Gastrocnemius medialis (tissue), 4 donors: ENCODE measurements at places on chromosomes 5 and 9.
A peak's percentile ranks its signal among the peaks of the same experiment; 100 is the strongest.

DNA sequence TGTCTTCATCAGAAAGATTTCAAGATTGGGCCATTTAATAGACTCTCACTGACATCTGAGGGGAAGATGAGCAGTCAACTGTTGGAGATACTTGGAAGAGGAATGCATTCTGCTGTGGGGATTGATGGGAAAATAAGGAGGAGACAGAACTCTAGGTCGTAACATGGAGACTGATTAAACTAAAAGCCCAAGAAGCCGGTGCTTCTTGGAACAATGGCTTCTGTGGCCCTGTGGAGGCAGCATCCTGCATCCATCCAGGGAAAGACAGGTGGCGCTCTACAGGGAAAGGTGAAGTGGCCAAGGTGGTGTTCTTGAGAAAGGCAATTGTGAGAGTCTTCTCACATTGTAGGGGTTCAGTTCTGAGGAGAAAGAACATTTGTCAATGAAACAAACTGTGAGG, 31.3 kb downstream of the ZFAND5 start:
- no peak overlapping the region for H3K27ac ChIP-seq
- DNase-seq, result no peak
- H3K36me3 ChIP-seq, result no peaks in the 10 kb centered on the region
- no peaks in the 10 kb centered on the region for H3K4me1 ChIP-seq
- H3K4me3 ChIP-seq, result no peak overlapping the region
- no peaks in the 10 kb centered on the region for H3K27me3 ChIP-seq

DNA sequence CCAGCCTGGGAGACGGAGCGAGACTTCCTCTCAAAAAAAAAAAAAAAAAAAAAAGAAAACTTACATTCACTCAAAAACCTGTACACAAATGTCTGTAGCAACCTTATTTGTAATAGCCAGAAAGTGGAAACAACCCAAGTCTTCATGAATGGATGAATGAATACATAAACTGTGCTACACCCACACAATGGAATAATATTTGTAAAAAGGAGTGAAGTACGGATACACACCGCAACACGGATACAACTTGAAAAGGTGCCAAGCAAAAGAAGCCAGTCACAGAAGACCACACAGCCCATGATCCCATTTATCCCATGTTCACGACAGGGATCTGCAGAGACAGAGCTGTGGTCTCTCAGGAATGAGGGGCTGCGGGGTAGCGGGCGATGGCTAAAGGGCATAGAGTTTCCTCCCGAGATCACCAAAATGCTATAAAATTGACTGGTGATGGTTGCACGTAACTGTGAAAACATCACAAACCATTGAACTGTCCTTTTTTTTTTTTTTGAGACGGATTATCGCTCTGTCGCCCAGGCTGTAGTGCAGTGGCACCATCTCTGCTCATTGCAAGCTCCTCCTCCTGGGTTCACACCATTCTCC, 76.2 kb upstream of the COL5A1 start:
- no peak for DNase-seq
- no peak overlapping the region for H3K27ac ChIP-seq

DNA sequence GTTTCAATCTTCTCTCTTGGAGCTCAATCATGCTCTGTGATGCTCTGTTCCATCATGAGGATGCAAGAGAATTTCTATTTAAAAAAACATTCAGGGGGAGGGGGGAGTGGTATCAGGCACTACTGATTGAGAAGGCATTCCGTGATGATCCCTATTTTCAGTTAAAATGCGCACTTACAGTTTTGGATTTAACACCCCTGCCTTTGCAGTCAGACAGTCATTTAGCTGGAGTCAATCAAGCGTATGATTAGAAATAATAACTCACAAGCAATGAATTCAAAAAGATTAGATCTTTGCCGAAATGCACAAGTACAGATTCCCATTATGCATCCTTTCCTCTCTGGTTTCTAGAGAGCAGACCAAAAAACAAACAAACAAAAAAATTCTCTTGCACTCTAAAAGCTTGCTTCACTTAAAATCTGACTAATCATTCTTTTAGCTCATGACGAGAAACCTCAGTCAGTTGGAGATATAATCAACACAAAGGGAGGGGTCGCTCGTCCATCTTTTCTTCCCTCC, 55.4 kb downstream of the EFNA5 start:
- no peak for DNase-seq
- no peaks in the 10 kb centered on the region for H3K4me1 ChIP-seq
- no peaks in the 10 kb centered on the region for H3K27me3 ChIP-seq

DNA sequence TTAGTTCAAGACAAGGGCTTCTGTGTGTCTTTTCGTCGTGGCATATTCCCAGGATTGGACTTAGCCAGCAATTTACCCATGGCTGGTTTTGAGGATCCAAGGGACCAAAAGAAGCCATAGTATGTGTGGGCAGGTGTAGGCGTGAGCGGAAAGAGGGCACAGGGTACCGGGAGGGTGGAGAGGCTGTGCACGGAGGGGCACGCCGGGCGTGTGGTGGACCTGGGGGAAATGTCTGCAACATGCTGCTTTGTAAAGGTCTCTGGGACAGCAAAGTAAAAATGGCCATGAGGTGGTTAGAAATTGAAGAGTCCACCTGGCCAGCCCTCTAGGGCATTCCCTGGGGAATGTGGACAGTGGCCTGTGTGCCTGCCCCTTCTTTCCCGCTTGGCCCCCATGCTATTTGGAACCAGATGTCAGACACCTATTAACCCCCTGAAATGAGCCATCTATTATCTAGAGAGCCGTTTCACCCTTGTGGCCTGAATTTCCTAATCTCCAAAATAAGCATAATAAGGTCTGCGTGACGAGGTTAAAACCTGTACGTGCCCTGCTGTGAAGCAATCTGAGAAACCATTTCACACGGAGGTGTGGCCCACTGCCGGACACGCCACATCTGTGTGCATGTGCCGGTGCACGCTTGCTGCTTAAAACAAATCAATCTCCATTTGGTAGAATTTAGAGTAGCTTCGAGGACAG, 5.1 kb downstream of the FLT4 start:
- no peaks in the 10 kb centered on the region for H3K4me1 ChIP-seq
- H3K36me3 ChIP-seq, result no peaks in the 10 kb centered on the region
- H3K27ac ChIP-seq, result no peak overlapping the region
- DNase-seq, result no peak
- peaks cover 20% of the 10 kb centered on the region for H3K27me3 ChIP-seq
- no peak overlapping the region for H3K4me3 ChIP-seq

- no peak for DNase-seq
- H3K27ac ChIP-seq, result no peak overlapping the region
- peaks cover 23% of the 10 kb centered on the region for H3K4me1 ChIP-seq
- H3K27me3 ChIP-seq, result no peaks in the 10 kb centered on the region
- no peak overlapping the region for H3K4me3 ChIP-seq
These were observed 9.9 kb downstream of the PHAX start for GRCh38 chr5:126610616-126611015.

- no peaks in the 10 kb centered on the region for H3K36me3 ChIP-seq
- peak; percentile 11 for DNase-seq
- H3K27me3 ChIP-seq, result no peaks in the 10 kb centered on the region
- H3K4me1 ChIP-seq, result peaks cover 16% of the 10 kb centered on the region
These were observed 917 bp downstream of the NHP2 start for GRCh38 chr5:178152491-178153444.

- no peak overlapping the region for H3K4me3 ChIP-seq
- peak overlapping the region; percentile 47 for H3K27ac ChIP-seq
- DNase-seq, result no peak
- no peaks in the 10 kb centered on the region for H3K36me3 ChIP-seq
These were observed 12.0 kb downstream of the PRRX2 start for GRCh38 chr9:129677456-129677855.

GRCh38 chr5:62111428-62111827, 194.6 kb upstream of the KIF2A start:
- no peak overlapping the region for H3K4me3 ChIP-seq
- H3K4me1 ChIP-seq, result no peaks in the 10 kb centered on the region
- H3K36me3 ChIP-seq, result no peaks in the 10 kb centered on the region
- DNase-seq, result no peak

DNA sequence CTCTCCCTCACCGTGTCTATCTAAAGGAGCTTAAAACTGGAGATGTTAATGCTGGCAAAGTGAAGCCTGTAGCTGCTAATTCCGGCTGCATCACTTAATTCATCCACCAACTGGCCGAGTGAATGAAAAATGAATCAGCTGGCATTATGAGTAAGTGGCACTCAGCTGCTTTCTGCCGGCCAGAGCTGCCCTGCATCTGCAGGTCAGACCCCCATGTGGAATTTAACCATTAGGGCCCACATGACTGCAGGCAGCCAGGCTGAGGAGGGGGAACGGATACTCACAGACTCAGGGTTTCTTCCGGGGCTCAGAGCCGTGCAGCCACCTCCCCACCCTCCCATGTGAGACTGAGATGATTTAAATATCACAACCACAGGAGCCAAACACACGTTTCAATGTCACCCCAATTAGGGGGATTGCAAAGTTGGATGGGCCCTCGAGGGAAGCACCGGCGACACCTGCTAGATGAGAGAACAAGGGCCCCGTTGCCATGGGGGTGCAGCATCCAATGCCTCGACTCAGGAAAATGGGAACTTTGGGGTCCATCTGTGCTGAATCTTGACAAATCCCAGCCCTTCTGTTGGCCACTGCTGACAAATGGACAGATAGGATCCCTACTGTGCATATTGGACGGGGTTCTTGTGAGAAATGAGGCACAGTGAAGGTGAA, 115.6 kb upstream of the ALDH1B1 start:
- no peak overlapping the region for H3K27ac ChIP-seq
- no peaks in the 10 kb centered on the region for H3K4me1 ChIP-seq
- no peak for DNase-seq
- no peaks in the 10 kb centered on the region for H3K36me3 ChIP-seq
- no peak overlapping the region for H3K4me3 ChIP-seq
- no peaks in the 10 kb centered on the region for H3K27me3 ChIP-seq
